GM23248 (cell line): ENCODE measurements at places on chromosomes 2 and 18.

- no peak for DNase-seq
Observed at GRCh38 chr2:6864923-6865345, 773 bp downstream of the CMPK2 start.

DNA sequence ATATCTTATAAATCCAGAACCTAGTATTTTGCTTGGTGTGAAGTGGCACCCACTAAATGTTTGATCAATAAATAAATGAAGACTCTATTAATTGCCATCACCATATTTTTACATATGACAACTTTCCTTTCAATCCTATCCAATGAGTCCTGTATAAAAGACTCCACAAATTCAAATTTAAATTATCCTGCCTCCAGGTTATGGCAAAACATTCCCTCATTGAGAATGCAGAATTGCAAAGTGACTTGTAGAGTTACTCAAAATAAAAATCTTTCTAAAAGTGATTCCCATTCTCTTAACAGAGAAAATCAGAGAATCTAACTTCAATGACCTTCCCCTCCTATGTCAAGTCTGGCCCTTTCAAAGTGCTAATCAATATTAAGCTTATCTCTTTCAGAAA lies 236.8 kb downstream of the GRB14 start:
- DNase-seq: no peak

DNA sequence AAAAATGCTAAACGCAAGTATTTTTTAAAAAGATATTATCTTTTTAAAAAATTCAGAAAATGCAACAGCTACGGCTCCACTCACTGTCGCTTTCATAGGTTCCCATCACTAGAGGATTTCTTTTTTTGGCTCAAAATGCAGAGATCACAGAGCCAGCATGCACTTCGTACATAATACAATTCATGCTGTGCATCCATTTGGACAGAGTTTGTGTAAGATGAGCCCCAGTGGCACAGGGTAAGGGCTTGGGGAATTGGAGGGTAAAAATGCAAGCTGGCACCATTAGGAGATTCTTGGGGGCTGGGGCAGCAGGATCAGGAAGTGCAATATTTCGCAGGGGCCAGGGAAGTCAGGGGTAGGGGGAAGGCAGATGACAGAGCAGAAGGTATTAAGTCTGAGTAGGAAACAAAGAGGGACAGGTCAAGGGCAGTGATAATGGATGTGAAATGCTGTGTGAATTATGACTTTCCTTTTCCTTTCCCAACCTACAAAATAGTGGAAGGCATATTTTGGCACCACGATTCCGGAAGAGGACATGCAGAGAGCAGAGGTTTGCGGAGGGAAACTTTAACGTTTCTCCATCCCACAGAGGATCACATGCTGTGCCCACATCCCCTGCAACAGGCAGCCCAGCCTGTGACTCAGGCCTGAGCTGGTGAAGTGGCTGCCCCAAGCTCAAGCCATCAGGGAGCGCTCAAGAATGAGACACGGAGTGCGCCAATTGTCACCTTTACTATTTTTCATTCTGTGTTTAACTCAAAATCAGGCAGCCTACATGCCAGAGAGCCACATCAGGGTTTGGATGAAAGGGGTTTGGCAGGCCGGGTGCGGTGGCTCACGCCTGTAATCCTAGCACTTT lies 4.7 kb downstream of the CAPG start:
- DNase-seq: peak; percentile 90

- DNase-seq: peak; percentile 48
Observed at GRCh38 chr2:101476605-101477208, 1.8 kb upstream of the RFX8 start.

DNA sequence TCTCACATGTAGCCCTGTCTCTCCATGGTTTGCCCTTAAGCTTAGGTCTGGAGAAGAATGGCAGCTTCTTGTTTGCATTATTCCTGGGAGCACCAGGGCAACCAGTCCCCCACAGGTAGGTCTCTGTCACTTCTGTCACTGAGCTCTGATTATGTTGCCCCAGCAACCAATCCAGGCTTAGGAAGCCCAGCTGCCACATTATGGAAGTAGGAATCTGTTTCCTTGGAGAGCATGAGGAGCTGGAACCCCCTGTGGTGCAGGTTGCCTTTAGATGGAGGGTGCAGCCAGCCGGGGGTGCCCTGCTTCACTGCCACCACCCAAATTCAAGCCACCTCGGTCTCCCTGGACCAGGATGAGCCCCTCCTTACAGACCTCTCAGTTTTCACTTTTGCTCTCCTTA lies 4.8 kb downstream of the RESP18 start:
- DNase-seq: no peak

DNA sequence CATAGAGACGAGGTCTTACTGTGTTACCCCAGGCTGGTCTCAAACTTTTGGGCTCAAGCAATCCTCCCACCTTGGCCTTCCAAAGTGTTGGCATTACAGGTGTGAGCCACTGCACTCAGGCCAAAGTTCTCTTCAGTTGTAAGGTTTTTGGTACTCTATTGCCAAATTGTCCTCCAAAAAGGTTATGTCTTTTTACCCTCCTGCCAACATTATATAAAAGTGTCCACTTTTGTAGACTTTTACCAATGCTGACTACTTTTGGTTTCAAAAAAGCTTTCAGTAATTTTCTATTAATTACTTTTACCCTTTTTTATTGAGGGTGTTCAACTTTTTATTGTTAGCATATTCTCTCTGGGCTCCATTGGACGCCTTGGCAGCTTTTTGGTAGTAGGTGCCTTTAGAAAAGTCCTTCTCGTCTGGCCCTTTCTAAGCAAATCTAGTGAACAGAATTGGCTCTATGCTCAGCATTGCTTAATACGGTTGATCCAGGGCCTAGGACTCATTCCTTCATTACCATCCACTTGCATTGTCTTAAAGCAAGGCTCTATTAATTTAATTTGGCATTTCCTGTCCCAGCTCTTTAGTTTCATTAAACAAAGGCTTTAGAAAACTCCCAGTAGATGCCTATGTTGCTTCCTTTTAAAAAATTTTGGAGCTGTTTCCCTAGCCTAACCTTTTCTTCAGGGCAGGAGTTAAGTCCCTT lies 16.7 kb upstream of the IL1A start:
- DNase-seq: no peak

GRCh38 chr2:96324721-96325040 lies 436 bp upstream of the ITPRIPL1 start:
- DNase-seq: no peak

- no peak for DNase-seq
Observed at GRCh38 chr18:58545338-58546296, 83.3 kb downstream of the ALPK2 start.

- no peak for DNase-seq
Observed at GRCh38 chr2:181367411-181367810, 89.8 kb upstream of the ITGA4 start.

GRCh38 chr18:29418136-29418535 lies 1241.2 kb upstream of the CDH2 start:
- DNase-seq: peak; percentile 90

- DNase-seq: peak; percentile 37
Observed at GRCh38 chr2:234427081-234428061, 69.5 kb downstream of the ARL4C start.

- DNase-seq: no peak
Observed at GRCh38 chr2:64295326-64296139, 151.3 kb upstream of the PELI1 start.

GRCh38 chr2:109427661-109428091 lies 186.1 kb downstream of the SEPTIN10 start:
- DNase-seq: no peak

- DNase-seq: peak; percentile 82
Observed at GRCh38 chr2:203673933-203674332, 32.5 kb upstream of the CD28 start.

DNA sequence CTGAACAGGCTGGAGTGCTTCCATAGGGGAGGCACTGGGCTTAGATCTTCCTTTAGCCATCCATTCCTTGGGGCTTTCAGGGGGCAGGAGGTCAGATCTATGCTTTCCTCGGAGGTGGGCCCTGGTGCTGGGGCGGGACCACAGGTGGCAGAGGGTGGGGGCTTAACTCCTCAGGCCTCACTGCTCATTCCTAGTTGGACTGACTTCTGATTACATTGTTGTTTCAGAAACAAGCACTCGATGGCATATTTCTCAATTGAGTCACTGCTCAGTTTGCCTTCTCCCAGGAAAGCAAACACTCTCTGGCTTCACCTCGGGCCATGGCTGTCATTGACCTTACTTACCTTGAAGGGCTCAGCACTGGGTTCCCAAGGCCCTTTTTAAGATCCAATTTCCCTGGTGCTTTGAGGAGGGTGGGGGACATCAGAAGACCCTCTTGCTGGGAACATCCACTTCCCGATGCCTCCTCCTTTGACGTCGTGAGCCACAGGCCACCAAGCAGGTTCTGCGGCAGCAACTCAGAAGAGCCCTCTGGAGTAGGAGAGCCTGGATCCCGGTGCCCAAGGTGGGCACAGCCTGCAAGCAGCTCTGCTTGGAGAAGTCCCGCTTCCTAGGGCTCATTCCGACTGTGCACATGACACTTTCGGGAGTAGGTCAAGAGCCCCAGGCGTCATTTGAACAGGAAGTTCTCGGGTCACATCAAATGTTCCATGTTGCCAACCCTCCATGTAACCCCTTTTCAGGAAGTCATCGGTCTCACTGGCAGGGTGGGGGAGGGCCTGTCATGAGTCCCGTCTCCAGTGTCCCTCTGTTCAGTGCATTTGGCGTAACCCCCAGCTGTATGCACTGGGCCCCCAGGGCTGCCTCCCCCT lies 40.6 kb downstream of the SDC1 start:
- peak; percentile 75 for DNase-seq

DNA sequence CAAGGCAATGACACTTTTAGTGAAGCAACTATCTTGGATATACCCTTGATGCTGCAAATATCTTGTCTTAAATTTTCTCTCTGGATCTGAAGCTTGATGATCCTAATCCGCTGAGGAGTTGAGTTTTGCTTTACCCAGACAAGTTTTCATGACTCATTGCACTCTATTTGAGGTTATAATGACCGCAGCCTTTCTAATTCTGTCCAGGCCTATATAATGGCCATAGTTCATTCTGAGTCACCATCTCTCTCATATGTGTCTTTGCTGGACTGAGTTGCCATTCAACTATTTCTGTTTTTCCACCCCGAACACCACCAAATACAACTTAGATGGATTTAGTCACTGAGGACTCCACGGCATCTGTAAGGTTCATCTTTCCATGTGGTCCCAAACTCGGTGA lies 802.1 kb upstream of the FAM98A start:
- peak; percentile 7 for DNase-seq

DNA sequence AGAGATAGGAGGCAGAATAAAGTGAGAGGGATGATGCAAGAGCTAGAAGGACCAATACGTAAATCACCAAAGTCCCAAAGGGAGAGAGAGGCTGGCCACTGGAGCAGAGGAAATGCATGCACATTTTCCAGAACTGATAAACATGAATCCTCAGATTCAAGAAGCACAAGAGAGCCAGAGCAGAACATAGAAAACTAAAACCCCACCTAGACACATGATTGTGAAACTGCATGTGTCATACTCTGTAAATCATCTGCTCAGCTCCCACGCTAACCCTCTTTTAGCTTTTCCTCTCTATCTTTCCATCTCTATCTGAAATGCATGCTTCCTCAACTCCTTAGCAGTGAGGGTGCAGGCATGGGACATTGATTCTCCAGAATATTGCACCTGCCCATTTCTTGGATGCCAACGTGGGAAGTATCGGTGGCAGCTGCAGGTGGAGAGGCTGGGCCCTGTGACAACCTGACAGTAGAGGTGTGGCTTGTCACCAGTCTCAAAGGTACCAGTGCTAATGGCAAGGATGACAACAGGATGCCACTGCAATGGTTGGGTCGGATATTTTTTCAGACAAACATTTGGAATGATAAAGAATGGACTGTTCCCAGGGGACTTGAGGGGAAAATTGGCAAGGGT lies 89.3 kb upstream of the OTOS start:
- DNase-seq: peak; percentile 54

DNA sequence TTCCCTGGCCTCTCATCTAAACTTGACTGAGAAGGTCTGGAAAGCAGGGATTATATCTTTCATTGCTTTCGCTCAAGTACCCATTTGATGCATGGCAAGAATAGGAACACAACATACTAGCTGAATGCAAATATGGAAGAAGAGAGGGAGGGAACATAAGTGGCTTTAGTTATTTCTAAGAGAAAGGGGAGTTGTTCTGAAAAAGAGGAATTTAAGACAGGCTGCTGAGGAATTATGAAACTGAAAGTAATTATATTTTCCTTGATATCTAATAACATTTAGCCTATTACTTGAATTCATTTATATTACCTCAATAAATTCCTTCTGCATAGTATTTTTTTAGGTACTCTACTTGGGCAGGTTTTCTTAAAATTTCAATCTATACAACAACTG lies 105.8 kb upstream of the TTN start:
- DNase-seq: no peak

DNA sequence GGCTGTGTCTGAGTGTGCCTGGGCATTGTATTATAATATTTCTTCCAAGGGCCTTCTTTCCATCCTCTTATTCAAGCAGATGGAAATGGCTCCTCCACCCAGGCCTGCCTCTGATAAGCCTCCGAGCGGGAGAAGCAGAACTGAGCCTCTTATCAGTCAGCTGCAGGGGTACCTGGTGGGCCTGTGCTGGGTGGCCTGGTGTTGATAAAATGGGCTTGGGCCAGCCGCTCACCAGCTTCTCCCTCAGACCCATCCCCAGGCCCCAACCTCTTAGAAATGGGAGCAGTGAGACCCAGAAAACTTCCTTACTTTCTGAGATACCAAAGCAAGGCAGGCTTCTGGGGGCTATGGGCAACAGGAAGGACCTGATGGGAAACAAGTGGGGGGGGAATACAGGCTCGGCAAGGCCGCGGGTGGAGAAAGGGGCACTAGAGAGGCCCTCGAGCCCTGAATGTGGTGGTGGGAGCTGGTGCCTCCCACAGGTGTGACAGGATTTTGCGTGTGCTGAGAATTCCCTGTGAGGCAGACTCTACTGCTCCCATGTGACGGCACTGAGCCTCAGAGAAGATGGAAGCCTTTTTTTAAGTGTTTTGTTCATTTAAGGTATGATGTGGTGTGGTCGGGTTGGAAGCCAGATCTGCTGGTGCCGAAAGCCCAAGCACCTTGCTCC lies 18.3 kb downstream of the GYPC start:
- DNase-seq: no peak

DNA sequence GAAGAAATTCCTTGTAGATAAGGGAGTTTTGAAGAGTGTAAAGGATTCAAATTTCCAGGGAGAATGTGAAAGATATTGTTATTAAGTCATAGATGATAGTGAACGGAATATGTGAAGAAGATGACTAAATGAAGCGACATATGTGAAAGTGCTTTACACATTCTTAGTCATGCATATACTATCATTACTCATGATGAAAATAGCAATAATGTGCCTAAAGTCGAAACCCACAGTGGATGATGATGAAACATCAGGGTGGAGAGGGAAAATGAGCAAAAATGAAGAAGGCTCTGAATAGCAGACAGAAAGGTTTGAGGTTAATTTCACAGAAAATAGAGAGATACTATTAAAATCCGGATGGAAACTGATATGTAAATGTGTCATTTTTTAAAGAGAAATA lies 1237.1 kb downstream of the LRP1B start:
- peak; percentile 81 for DNase-seq
